ENCODE measurements at places on chromosomes 16 and 17. TPM values are rescaled to one million over a fixed set of nuclear protein-coding genes. Genes with fewer than 3 reads are reported as not detected.

NACA2 gene
- total RNA-seq = not detected

ATP6V0C gene
- total RNA-seq = 15.1 TPM

CX3CL1 gene
- under 0.01 TPM for total RNA-seq

IRF8 gene
- not detected for total RNA-seq

NPIPB13 gene
- total RNA-seq = 1.8 TPM

KRT20 gene
- not detected for total RNA-seq

KRTAP4-5 gene
- not detected for total RNA-seq

SLC5A10 gene
- not detected for total RNA-seq

TEX19 gene
- not detected for total RNA-seq

All from smooth muscle cell of the umbilical artery (primary cell).